ENCODE measurements at places on chromosomes 5 and 9. TPM values are rescaled to one million over a fixed set of nuclear protein-coding genes. Genes with fewer than 3 reads are reported as not detected.

The ENHO gene
- 6.1 TPM for total RNA-seq

The MVB12B gene
- 10.9 TPM for total RNA-seq

The DCANP1 gene
- not detected for total RNA-seq

GRCh38 chr5:136064510-136064909 is 35.7 kb downstream of the TGFBI start:
- peaks cover 4% of the 10 kb centered on the region for H3K4me1 ChIP-seq
- no peak for DNase-seq
- H3K27ac ChIP-seq, result no peak overlapping the region
- H3K4me3 ChIP-seq, result no peak overlapping the region
- H3K36me3 ChIP-seq, result no peaks in the 10 kb centered on the region

- no peak overlapping the region for H3K4me3 ChIP-seq
- H3K36me3 ChIP-seq, result no peaks in the 10 kb centered on the region
- no peaks in the 10 kb centered on the region for H3K4me1 ChIP-seq
- DNase-seq, result no peak
These were observed 7.2 kb upstream of the LMNB1 start for GRCh38 chr5:126769703-126770102.

GRCh38 chr5:57805732-57806131 is 323.1 kb upstream of the ACTBL2 start:
- no peaks in the 10 kb centered on the region for H3K4me1 ChIP-seq
- H3K27me3 ChIP-seq, result no peaks in the 10 kb centered on the region
- no peak overlapping the region for H3K4me3 ChIP-seq
- H3K36me3 ChIP-seq, result no peaks in the 10 kb centered on the region
- no peak overlapping the region for H3K27ac ChIP-seq

Measured in HCT116 (cell line).